Activated CD8-positive, alpha-beta memory T cell treated with anti-CD3 and anti-CD28 coated beads, Interleukin-2, amount 50 U/mL, for 4 hours (primary cell): ENCODE measurements at places on chromosomes 3 and 15.

GRCh38 chr3:12135029-12135657 lies 23.6 kb downstream of the TIMP4 start:
- DNase-seq = peak; percentile 52

- DNase-seq = no peak
These were observed 203.2 kb downstream of the CGGBP1 start for GRCh38 chr3:87855616-87856015.

DNA sequence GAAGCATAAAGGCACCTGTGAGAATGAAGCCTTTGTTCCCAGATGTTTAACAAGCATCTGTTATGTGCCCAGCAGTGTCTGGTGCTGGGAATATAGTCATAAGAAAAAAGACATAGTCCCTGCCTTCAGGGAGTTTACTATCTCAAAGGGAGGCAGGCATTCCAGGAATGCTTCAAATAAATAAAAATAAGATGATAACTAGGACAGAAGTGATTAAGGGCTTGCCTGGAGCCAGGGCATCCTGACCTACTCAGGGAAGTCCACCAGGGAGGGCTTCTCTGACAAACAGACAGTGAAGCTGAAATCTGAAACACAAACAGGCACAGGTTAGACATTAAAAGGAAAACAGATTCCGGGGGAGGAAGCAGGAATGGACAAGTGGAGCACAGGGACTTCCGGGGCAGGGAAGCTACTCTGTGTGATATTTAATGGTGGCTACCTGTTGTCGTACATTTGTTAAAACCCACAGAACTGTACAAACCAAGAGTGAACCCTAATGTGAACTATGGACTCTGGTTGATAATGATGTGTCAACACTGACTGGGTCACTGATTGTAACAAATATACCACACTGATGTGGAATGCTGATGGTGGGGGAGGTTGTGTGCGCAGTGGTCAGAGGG lies 53.3 kb downstream of the ITGB5 start:
- DNase-seq = no peak

DNA sequence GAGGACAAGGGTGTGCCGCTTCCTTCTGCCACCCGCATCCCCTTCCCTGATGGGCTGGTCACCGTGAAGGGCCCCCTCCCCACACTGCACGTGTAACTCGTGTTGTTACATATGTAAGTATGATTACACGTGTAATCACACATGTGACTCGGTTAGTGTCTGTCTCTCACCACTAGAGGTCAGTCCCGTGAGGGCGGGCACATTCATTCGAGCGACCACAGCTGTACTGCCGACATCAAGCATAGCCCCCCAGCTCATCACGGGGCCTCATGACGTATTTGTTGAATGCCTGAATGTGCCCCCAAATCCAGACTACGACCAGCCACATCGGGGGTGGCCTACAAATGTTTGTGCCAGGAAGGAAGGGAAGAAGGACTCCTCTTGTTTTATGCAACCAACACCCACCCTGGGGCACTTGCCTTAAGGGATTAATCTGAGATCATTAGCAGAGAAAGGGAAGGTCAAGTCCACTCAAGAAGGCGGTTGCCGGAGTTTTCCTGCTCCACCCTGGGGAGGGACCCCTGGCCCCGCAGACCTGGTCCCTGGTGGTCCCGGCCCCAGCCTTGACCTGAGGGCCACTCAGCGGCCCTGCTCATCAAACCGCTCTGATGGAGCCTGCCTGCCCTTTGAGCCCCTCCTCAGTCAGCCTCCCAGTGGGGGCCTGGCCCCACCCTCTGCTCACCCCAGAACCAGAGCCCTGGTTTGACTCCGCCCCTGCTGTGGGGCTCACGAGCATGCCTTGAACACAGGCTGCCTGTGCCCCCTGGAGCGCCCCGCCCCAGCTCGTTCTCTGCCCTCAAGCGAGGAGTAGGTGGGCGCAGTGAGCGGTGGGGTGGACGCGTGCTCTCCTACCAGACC lies 52.8 kb downstream of the RGMA start:
- peak; percentile 38 for DNase-seq

DNA sequence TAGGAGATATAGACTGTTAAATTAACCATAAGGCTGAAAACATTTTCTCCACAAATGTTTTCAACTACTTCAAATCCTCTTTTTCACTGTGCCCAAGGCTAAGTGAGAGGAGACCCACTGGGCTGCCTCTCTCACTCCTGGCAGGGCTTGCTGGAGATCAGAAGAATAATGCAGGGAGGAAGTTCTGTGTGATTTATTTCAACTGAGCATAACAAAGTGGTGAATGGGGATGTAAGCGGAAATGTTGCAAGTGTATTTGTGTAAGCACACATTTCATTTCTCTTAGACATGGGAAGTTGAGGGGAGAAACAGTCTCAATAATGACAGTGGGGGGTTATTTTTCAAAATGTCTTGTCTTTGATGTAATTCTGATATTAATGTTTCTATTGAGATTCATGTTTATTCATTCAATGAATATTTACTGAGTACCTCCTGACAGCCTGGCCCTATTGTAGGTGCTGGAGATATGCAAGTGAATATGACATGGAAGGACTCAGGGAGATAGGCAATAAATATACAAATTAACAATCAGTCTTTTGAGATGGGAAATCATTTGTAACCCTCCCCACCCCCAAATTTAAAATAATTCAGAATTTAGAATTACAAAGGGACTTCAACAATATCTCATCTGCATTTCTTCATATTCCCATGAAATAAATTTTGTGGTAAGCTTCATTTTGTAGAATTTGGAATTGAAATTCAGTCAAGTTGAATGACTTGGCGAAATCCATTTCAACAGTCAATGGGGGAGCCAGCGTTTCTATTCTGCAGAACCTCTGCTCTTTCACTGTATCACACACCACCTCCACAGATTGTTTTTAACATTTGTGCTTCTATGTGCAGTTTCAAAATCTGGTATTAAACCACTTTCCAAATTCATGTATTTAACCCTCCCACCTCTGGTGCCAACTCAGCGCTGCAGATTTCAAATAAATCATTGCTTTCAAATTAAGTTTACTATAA lies 247.2 kb downstream of the SLC9A9 start:
- no peak for DNase-seq

- no peak for DNase-seq
These were observed 35.0 kb upstream of the ARID3B start for GRCh38 chr15:74505837-74506514.

GRCh38 chr3:183506674-183507320 lies 48.7 kb downstream of the KLHL6 start:
- DNase-seq = no peak

DNA sequence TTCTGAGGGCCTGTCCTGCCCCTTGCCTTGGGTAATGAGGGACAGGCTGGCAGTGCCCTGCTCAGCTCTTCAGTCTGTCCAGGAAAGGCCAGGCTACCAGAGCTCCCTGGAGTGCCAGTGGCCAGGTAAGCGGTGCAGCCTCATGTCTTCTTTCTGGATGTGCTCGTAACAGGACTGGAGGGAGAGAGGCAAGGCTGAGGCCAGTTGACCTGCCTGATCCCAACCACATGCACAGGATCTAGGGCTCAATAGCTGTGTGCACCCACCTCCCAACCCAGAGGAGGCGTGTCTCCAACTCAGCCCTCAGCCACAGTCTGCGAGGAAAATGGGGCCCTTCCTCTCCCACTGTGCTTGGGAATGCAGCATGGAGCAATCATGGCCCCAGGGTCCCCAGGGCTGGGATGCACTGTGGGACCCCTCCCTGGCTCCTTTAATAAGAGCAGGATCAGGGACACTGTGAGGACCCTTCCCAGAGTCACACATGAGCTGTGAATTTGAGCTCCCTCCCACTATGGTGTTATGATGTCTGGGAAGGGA lies 22.5 kb downstream of the ALS2CL start:
- DNase-seq = peak; percentile 2

DNA sequence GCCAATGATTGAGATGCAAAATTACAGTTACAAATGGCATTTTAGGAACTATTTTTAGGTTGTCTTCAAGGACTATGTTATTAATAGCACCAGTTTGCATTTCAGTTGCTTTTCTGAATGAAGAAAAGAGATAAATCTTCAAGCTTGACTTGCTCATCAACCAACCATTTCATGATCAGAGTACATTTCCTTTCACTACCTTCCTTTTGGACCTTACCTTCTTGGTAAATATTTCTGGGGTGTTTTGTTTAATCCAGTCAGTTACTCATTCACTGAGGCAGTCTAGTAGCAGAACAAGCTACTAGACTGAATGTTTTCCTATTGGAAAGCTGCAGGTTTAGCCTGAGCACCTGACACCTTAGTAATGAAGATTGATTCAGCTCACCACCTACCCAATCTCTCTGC lies 8.2 kb downstream of the SLC27A2 start:
- DNase-seq = no peak

DNA sequence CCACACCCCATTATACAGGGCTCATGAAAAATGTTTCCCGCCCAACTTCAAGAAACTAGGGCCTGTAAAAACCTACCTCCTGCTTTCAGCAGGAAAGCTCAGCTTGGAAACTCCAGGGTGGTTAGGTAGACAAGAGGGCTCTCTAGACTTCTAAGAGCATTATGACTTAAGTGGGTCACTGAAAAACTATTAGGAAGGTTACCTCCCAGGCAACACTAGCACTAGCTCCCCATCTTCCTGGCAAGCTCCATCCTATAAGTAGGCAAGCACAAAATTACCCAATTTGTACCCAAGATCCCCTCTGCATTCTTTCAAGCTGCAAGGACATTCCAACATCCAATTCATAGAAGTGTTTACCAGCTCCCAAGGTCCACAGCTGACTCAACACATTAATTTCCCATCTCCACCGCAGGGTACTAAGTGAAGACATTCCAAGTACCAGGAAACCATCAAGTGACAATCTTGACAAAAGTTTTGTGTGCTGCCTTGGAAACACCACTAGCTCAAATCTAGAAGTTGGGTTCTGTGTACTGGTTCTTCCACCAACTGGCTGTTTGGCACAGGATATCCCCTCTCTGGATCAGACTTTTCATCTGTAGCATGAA lies 46.9 kb downstream of the WNT5A start:
- no peak for DNase-seq

DNA sequence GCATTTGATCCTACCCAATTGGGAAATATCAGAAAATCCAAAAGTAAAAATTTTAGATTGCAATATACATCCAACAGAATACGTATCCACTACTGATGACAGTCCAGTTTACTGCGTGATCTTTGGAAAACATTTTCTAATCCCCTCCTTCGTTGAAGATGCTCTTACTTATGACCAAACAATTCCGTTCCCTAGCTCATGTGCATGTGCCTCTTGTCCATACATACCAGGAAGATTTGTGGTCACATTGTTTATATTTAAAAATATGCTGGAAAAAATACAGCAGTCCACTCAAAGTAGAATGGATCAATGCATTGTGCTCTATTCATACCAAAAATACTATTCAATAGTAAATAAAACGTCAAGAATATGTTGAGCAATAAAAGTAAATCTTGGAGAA lies 135.3 kb downstream of the CHL1 start:
- no peak for DNase-seq

DNA sequence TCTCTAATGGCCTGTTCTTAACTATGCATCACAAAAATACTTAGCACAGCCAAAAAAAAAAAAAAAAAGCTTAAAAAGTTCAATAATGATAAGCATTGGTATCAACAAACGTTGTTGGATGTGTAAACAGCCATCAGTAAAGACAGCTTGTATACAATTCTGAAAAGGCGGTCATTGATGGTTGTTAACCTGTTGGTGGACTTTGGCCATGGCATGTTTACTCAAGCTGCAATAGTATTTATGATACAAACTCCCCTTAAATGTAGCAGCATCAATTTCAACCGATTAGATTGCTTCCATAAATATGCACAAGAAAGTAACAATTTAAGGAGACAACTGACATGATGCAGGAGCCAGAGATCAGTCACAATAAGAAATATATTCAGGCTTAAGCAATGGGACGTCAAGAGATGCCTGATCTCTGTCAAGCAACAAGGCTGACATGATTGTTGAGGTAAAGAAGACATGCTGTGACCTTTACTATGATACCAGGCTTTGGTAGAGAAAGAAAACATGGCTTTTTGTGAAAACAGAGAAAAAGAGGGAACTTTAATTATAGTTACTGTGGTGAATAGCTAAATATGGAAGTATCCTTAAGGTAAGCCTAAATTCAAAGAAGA lies 14.2 kb upstream of the SLC7A14 start:
- no peak for DNase-seq

GRCh38 chr15:40357246-40357645 lies 773 bp upstream of the DISP2 start:
- no peak for DNase-seq

- DNase-seq = no peak
These were observed 26.9 kb downstream of the PHC3 start for GRCh38 chr3:170154569-170155143.

DNA sequence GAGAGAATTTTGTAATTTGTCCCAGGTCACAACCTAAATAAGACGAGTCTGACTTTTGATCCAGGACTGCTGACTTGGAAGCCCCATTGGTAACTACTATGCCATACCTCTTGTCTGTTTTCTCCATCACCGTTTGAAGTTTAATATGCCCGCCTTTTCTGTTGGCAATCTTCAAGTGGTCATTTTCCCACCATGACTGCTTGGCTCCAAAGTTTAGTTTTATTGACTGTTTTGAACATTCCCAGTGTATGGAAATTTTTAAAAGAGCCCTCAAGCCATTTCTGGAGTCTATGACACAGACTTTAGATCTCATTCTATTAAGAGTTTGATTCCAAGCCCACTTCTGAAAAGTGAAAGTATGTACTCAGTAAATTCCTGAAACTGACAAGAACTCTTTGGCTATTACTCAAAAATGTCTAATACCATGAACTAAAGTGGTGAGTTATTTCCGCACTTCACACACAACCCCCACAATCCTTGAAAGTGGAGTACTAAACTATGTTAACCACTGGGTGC lies 136.7 kb upstream of the ADAMTS9 start:
- DNase-seq = no peak

GRCh38 chr3:73500321-73500720 lies 124.4 kb downstream of the PDZRN3 start:
- no peak for DNase-seq

DNA sequence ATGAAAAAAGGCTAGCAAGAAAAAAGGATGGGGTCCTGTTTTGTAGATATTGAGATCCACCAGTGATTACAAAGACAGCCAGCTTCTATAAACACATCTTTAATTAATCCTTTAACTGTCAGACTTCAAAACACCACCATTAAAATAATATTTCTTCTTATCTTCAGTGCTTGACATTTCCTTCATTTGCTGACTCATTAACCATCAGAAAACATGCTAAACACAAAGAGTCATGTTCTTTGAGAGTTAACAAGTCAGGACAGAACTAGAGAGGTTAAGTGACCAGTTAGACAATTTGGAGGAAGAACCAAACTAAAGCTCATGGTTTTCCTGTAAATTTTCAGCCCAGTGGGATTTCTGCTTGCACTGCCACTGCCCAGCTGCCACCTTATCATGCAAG lies 111.4 kb downstream of the MEIS2 start:
- no peak for DNase-seq

- DNase-seq = peak; percentile 34
These were observed 1.5 kb downstream of the WHAMM start for GRCh38 chr15:82810890-82811426.

GRCh38 chr3:13148561-13149329 lies 75.5 kb upstream of the IQSEC1 start:
- no peak for DNase-seq

GRCh38 chr15:20346082-20346805 lies 195.4 kb downstream of the GOLGA6L6 start:
- DNase-seq = peak; percentile 14

- no peak for DNase-seq
These were observed 1.1 kb downstream of the TBC1D2B start for GRCh38 chr15:78076231-78077052.

GRCh38 chr15:65044724-65045481 lies at the start of gene SLC51B:
TSS of gene SLC51B (plus strand) at chr15:65045387. CDS start at chr15:65050005, 4,618 bp downstream.
- no peak for DNase-seq

GRCh38 chr15:87502173-87502572 lies 754.4 kb downstream of the NTRK3 start:
- no peak for DNase-seq
